Bronchial epithelial cell (primary cell): ENCODE measurements at places on chromosomes 6 and 20. TPM values are rescaled to one million over a fixed set of nuclear protein-coding genes. Genes with fewer than 3 reads are reported as not detected.
A peak's percentile ranks its signal among the peaks of the same experiment; 100 is the strongest.

Gene LY6G5C
- 0.13 TPM in 1 of 2 replicates, not detected in the other for total RNA-seq

- DNase-seq, result no peak
Observed at GRCh38 chr6:84582997-84583396, 181.4 kb downstream of the TBX18 start.

GRCh38 chr6:119541132-119541905, 191.8 kb upstream of the MAN1A1 start:
- DNase-seq, result peak; percentile 97

Gene HMGCLL1
- not detected in 2 replicates for total RNA-seq

Gene SLC4A11
- 3.2 and 5.1 TPM in 2 replicates for total RNA-seq

- DNase-seq, result no peak
Observed at GRCh38 chr6:4620284-4621151, 155.7 kb upstream of the CDYL start.

DNA sequence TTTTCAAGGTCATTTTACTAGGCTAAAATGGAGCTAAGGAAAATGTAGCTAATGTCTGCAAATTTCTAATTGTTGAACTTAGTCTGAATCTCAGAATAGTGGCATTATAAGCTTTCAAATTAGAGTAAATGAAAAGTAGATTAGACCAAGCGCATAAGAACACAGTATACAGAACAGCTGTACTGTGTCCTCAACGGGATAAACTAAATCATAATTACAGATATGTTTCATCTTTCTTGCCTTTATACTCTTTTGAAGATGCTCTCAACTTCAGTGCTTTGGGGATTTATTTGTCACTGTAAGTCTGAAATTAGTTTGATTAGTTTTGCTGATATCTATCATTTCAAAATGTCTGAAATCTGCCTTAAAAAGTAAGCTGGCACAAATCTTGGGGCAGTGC, 305.4 kb downstream of the LAMA2 start:
- no peak for DNase-seq
